ENCODE measurements at places on chromosomes 7 and 10.

- no peak for DNase-seq
Measured at GRCh38 chr7:51288896-51289622, 27.6 kb downstream of the COBL start.

GRCh38 chr7:136139417-136139816 lies 162.3 kb upstream of the MTPN start:
- no peak for DNase-seq

DNA sequence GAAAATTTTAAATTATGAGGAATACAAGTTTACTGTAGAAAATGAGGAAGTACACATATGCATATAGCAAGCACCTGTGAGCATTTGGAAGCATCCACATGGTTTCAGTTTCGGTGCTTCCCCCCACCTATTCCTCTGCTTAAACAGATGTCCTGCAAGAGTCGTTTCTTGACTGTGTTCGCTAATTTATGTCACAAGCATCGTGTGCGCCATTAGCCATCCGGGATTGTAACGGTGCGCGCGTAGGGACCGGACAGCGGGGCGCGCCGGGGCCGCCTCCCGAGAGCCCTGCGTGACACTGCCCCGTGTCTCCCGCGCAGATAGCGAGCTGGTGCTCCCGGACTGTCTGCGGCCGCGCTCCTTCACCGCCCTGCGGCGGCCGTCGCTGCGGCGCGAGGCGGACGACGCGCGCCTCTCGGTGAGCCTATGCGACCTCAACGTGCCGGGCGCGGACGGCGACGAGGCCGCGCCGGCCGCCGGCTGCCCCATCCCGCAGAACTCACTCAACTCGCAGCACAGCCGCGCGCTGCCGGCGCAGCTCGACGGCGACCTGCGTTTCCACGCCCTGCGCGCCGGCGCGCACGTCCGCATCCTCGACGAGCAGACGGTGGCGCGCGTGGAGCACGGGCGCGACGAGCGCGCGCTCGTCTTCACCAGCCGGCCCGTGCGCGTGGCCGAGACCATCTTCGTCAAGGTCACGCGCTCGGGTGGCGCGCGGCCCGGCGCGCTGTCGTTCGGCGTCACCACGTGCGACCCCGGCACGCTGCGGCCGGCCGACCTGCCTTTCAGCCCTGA lies 90.9 kb downstream of the NEURL1 start:
- no peak for DNase-seq

DNA sequence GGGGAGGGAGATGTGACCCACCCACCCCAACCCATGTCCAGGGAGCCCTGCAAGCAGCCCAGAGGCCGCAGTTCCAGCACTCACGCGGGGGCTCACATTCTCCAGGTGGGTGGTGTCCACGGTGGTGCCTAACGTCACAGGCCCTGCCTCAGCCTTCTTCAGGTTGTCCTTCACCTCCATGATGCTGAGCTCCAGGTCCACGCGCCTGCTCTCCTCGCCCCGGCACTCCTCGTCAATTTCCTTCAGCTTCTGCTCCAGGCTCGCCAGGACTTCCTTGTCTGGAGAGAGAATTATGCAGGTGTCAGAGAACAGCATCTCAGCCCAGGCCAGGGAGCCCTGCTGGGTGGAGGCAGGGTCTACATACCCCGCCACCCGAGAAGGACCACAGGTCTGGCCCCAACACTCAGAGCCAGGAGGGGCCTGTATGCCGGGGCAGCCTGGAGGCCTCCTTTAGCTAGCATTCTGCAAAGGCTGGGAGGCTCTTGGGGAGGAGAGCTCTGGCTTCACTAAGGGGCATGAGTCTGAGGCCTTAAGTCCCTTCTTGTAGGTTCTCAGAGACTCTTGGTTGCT lies 58.2 kb downstream of the VWA2 start:
- DNase-seq, result no peak

GRCh38 chr7:121049897-121050296 lies 61.4 kb downstream of the CPED1 start:
- DNase-seq, result no peak

GRCh38 chr7:116455009-116455408 lies 44.5 kb upstream of the CAV2 start:
- no peak for DNase-seq

DNA sequence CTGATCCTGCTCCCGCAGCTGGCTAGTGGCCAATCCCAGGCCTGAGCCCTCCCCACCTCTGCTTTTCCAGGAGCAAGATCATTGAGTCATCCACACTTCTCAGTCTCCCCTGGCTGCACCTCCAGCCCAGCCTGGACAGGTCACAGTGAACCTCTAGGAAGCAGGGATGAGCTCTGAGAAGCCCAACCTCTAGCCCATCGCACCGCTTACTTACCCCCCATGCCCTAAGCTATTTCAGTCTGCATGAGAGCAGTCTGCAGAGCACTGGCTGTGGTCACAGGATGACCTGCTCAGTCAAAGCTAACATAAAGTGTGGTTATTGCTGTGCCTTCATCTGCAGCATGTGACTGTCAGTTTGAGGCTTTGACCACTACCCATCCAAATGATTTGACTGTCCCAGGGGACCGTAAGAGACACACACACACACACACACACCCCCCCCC lies 129.2 kb downstream of the SORBS1 start:
- no peak for DNase-seq

- no peak for DNase-seq
Measured at GRCh38 chr10:55263327-55263726, 462.3 kb upstream of the PCDH15 start.

- peak; percentile 37 for DNase-seq
Measured at GRCh38 chr10:86400705-86401587, 34.4 kb upstream of the GRID1 start.
